Activated T-cell treated with anti-CD3 and anti-CD28 coated beads for 1 hour (primary cell): ENCODE measurements at places on chromosomes 2 and 18.

GRCh38 chr18:76212960-76213359, 282.1 kb downstream of the ZNF516 start:
- DNase-seq = no peak

GRCh38 chr18:60982329-60982695, 350.9 kb upstream of the CDH20 start:
- DNase-seq = no peak

DNA sequence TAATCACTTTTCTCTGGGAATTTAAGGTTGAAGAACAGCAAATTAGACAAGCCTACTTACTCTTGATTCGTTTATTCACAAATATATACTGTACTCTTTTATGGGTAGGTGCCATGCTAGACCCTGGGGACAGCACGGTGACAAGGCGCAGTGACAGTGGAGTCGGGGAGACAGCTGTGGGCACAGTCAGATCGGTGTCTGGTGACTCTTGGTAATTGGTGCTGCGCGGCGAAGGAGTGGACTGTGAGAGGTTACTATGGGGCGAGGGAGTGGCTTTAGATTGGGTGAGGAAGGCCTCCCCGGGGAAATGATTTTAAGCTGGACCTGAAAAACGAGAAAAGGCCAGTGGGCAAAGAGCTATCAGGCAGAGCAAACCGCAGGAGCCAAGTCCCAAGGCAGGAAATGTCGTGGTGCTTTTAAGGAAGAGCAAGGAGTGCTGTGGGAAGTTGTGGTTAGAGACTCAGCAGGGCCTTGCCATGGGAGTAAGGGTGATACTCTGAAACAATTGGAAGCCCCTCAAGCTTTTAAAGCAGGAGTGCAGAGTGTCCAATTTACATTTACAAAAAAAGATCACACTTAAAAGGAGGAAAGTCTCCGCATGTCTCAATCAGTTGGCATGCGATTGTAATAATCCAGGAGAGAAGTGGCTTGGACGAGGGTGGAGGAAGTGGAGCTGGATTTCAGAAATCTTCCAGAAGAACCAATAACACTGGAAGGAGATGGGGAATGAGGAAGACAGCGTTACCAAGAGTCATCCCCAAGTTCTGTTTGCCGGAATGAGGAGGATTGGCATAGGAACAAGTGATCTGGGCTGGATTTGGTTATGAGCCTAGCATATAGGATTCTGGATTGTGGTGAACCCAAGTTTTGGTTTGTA, 36.1 kb upstream of the TXNDC2 start:
- DNase-seq = no peak

DNA sequence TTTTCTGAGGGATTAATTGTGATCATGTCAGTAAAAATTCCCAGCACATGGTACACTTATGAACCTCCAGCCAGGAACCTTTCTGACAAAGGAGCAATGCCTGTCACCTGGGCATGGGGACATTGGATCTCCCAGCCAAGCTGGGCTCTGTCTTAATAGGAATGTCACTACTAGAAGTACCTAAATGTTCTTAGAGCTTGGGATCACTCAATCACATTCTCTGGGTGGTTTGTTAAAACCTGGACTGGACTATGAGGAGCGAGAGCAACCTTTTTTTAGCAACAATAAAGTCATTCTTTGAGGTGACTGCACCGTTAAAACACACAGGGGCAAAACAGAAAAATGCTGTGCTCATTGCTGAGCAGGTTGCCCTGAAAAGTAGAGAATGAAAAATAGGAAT, 6.4 kb upstream of the PPP1CB start:
- no peak for DNase-seq

DNA sequence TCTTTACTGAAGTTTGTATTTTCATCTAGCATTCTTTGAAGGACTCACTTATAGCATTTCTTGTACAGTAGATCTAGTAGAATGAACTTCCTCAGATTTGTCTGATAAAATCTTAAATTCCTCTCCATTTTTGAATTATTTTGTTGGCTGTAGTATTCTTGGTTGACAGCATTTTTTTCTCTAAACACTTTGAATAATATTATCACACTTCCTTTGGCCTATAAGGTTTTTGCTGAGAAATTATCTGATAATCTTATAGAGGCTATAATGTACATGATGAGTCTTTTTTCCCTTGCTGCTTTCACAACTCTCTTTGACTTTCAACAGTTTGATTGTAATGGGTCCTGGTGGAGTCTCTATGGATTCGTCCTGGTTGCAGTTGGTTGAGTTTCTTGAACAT, 169.5 kb downstream of the NOL4 start:
- DNase-seq = no peak

- no peak for DNase-seq
Observed at GRCh38 chr2:195313962-195314361, 343.1 kb upstream of the SLC39A10 start.

DNA sequence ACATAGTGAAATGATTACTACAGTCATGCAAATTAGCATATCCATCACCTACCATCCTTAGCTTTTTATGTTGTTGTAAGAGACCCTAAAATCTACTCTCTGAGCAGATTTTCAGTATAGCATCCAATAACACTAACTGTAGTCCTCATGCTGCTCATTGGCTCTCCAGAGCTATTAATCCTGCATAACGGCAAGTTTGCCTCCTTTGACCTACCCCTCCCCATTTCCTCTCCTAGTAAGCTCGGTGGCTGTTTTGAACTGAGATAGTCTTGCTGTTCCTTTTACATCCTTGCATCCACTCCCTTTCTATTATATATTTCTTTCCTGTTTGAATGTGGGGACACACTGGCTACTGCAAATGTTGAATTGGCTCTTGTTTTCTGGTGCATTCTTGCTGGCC, 481.5 kb downstream of the TSN start:
- no peak for DNase-seq
